ENCODE measurements at places on chromosomes 7 and 10. TPM values are rescaled to one million over a fixed set of nuclear protein-coding genes. Genes with fewer than 3 reads are reported as not detected.

GRCh38 chr7:47605816-47606575 is 24.1 kb upstream of the TNS3 start:
- DNase-seq, result no peak

DNA sequence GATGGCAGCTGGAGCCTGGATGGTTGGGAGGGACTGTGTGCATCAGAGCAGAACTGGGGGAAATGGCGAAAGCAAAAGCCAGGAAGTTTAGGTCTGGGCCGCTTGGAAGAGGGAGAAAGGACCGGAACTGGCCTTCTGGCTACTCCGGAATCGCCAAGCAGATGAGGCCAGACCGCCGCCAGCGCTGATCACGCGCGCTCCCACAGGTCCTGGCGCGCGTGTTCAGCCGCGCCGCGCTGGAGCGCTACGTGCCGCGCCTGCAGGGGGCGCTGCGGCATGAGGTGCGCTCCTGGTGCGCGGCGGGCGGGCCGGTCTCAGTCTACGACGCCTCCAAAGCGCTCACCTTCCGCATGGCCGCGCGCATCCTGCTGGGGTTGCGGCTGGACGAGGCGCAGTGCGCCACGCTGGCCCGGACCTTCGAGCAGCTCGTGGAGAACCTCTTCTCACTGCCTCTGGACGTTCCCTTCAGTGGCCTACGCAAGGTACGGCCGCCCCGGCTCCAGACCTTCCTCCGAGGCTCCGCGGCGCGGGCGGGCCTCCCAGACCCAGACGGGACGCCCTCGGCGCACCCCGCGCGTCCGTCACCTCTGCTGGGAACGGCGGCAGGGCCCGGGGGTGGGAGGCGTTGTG is 2.0 kb downstream of the CYP26C1 start:
- peak; percentile 54 for DNase-seq

DNA sequence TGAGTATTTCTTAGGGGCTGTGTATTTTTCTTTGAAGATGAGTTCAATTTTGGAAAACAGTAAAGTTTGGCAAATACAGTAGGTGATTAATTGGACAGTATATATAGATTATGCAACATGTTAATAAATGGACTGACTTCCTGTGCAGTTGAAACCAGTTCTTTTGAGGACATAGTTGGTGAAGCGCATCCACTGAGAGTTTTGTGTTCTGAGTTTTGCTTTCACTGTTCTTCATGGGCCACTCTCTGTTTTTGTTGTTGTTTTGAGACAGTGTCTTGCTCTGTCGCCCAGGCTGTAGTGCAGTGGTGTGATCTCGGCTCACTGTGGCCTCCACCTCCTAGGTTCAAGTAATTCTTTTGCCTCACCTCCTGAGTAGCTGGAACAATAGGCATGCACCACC is 109.0 kb downstream of the SDHAF3 start:
- no peak for DNase-seq

DNA sequence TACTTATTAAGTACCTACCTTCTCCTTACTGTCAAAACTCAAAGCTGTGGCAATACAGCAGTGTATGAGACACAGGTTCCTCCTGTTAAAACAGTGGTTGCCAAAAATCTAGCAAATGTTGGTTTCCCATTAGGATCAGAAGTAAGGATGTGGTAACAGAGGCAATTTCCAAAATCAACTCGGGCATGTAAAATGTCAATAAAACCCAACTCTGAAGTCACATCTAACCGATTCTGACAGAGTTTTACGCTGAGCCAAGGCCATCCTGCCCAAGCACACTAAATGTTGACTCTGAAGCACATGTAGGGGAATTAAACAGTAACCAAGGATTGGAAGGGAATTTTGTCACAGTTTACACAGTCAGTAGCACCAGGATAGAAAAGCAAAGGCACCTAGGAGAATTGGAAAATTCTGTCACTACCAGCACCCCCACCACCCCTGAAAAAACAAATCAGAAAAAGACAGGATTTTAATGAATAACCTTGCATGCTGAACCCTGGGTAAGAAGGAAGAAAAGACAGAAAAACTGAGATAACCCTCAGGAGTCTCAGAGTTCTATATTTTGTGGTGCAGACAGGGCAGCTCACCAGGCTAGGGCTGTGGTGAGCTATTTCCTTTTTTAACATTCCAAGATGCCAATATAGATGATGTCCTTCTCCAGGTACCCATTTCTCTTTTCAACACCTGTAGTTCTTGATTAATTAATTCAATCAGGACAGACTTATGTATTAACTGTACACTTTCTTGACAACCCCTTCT is 119.5 kb downstream of the DOCK4 start:
- no peak for DNase-seq

DNA sequence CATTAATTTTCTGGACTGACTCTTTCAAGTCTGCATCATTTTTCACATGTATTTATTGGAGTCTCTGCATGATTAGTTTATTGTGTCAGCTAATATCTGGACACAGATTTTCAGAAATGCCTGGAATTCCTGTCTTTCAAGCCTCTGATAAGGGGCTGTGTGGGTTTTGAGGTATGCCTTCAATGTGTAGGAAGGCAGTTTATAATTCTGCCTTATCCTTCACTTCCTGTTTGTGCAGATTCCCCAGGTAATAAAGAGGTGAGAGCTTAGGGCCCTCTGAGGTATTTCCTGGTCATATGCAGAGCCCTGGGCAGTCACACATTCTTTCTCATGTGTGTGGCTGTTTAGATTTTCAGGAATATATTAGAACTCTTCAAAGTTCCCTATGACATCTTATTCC is 79.4 kb upstream of the PRKCQ start:
- no peak for DNase-seq

GRCh38 chr7:41193738-41194282 is 509.1 kb downstream of the INHBA start:
- no peak for DNase-seq

DNA sequence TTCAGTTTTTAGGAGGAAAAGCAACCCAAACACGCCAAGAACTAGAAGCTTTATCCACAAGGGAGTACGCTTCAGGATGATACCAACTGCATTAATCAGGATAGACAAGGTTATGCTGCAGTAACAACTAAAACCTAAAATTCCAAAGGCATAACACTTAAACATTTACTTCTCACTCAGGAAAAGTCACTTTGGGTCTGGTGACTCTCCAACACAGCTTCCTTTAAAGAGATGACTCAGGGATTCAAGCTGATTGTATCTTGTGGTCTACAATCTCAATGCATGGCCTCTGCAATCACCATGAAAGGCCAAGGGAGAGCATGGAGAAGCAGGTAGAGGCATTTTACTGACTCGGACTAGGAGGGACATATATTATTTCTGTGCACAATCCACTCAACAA is 315.8 kb downstream of the KCNMA1 start:
- DNase-seq, result no peak

Gene RADIL
- total RNA-seq, result 7.4 TPM

GRCh38 chr7:43639858-43640491 is 57.1 kb downstream of the STK17A start:
- peak; percentile 65 for DNase-seq

DNA sequence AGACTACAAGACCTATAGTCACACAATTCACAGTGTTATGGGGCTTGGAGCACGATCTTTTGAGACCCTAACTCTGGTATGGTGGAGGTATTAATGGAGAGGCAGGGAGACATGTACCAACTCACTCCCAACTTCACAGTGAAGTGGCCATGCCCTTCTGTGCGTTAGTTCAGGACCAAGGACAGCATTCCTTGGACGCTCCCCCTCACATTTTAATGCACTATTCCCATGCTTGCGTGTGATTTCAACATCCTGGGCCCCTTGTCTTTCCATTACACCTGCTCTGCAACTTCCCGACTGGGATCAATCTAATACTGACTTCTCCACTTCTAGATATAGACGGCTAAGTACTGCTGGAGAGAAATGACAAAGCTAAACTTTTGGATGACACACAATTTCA is 72.7 kb downstream of the PLCE1 start:
- peak; percentile 30 for DNase-seq

- DNase-seq, result no peak
These were observed 141.1 kb downstream of the SPAG6 start for GRCh38 chr10:22486431-22486830.

GRCh38 chr10:88437411-88437810 is 145.7 kb downstream of the RNLS start:
- no peak for DNase-seq

Gene OR6B1
- total RNA-seq, result not detected

Gene OR2A7
- total RNA-seq, result 16.2 TPM

Gene PPP1R17
- total RNA-seq, result not detected

Gene CYTH3
- total RNA-seq, result 23.2 TPM

DNA sequence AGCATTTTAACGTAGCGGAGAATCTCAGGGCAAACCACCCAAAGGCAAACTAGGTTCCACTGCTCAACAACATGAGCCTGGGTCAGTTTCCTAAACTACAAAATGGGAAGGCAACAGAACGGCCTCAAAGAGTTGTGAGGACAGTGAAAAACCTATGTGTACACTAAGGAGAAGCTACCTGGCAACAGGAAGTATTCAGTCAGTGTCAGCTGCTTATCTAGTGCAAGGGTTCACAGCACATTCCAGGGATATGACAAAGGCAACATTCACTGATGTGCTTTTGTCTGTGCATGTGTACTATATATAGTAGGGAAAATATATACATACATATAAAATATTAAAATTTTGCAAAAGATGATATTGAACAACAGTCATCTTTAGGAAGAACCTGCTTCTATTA is 17.2 kb downstream of the NUDCD3 start:
- DNase-seq, result no peak

Gene GARIN1A
- total RNA-seq, result 1.3 TPM

- DNase-seq, result no peak
These were observed 23.0 kb downstream of the PCGF6 start for GRCh38 chr10:103327906-103328305.

Gene LFNG
- total RNA-seq, result 95.0 TPM

GRCh38 chr7:90692396-90692795 is 96.3 kb downstream of the CDK14 start:
- DNase-seq, result no peak

Gene RNLS
- total RNA-seq, result 9.8 TPM

Data from mucosa of descending colon (tissue), 3 donors.